AG09319 (cell line): ENCODE measurements at places on chromosomes 7 and 10.
A peak's percentile ranks its signal among the peaks of the same experiment; 100 is the strongest.

GRCh38 chr10:23585666-23586065 is 146.8 kb downstream of the OTUD1 start:
- DNase-seq = no peak

GRCh38 chr7:92133737-92134270 is 473 bp downstream of the CYP51A1 start:
- DNase-seq = no peak

- DNase-seq = no peak
These were observed 29.1 kb downstream of the CELF2 start for GRCh38 chr10:11046776-11047160.

- peak; percentile 87 for DNase-seq
These were observed at the start of gene TBC1D12 for GRCh38 chr10:94402204-94402842. TSS of gene TBC1D12 (plus strand) at chr10:94402541. CDS start at chr10:94402614, 73 bp downstream.

GRCh38 chr7:139959718-139960117 is 103.0 kb downstream of the PARP12 start:
- DNase-seq = no peak

DNA sequence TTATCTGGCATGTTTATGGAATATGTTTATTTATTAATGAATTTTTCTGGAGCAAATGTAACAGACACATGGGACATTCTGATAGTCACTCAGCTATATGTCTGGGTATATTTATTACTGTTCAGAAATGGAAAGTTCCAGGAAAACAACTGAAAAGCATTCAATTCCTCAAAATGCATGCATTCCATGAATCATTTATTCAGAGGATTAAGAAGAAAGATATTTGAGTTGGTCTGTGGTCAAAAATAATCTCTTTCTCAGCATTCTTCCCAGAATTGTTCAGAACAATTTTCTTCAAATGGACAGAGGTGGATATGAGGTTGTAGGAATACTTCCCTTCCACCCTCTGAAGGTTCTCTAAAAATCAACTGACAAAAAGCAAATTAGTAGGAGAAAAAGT is 97.6 kb upstream of the ITGB1 start:
- no peak for DNase-seq

- DNase-seq = no peak
These were observed 37.8 kb upstream of the DIP2C start for GRCh38 chr10:727162-727790.

GRCh38 chr10:122206471-122207065 is 64.5 kb upstream of the BTBD16 start:
- no peak for DNase-seq

GRCh38 chr10:47374611-47375536 is 9.2 kb downstream of the ZNF488 start:
- peak; percentile 25 for DNase-seq

GRCh38 chr7:20183086-20183485 is 34.1 kb downstream of the MACC1 start:
- no peak for DNase-seq

DNA sequence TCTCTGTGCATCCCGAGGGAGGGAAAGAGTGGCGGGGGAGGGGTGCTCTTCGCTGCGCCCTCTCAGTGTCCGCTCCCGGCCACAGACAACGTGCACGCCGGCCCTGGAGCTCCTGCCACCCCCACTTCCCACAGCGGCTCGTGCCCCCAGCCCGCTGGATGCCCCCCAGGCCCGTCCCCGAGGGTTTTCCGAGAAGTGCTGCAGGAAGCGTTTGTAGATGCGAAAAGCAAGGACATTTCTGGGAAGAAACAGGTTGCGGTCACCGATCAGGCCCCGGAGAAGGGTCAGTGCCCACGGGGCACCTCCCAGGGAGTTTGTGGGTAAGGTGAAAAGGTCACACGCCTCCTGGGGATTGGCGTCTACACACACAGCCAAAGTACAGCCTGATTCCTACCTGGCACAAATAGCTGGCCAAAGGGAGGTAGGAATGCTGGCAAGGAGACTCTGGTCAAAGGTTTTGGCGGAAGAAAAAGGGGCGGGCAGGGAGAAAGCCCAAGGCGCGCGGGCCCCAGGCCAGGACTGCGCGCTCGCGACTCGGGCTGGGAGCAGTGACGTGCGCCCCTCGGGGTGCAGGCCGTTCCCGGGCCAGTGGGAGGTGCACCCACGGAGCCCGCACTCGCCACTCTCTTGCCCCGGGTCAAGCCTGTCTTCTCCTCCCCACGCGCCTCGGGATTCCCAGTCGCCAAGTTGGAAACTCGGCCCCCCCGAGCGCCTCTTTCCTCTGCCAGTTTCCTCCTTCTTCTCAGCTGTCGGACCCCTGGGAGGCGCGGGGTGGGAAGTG is 1.5 kb upstream of the NRP1 start:
- no peak for DNase-seq

- DNase-seq = no peak
These were observed 64.1 kb upstream of the GNA12 start for GRCh38 chr7:2908103-2908683.

DNA sequence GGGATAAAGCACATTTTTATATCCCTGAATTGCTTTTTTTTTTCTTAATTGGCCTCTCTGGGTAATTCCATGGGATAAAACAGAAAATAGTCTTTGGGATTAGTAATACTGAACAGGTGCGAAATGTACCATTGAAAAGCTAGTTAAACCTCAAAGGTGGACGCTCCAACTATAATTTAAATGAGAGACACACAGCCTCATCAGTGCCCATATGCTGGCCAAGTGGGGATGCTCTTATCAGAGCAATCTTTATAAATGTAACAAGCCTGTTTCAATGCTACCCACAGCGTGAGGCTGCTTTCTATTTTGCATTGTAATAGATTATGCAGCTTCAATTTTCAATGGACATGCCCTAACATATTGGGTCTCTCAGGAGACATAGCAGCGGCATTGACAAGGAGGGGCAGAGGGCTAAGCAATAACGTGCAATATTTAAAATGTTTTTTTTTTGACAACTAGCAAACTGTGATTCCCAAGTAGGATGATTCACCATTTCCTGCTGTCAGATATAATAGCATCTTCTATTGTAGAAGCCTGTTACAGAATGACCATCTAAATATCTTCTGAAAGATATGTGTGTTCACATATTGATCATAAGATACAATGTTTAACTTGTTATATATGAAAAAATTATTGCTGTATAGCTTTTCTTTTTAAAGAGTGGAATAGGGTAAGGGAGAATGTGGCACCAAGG is 91.3 kb upstream of the BET1 start:
- no peak for DNase-seq

DNA sequence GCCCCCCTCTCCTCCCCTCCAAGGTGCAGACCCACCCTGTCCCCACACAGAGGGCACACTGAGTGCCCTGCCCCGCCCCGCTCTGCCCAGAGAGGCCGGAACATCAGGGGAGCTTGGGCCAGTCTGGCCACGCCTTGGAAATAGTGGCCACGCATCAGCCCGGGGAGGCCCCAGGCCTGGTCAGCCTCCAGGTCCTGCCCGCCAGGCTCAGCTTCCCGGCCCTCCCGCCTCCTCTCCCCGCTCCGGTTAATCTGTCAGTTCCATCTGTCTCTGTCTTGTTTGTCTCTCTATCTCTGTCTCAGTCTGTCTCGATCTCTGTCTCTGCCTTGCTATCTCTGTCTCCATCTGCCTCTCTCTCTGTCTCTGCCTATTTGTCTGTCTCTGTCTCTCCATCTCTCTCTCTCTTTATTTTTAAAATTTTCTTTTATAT is 28.9 kb upstream of the TNRC18 start:
- DNase-seq = no peak

- DNase-seq = no peak
These were observed 47.7 kb upstream of the ATRNL1 start for GRCh38 chr10:115045499-115045898.
